ENCODE measurements at places on chromosomes 5 and 9.

DNA sequence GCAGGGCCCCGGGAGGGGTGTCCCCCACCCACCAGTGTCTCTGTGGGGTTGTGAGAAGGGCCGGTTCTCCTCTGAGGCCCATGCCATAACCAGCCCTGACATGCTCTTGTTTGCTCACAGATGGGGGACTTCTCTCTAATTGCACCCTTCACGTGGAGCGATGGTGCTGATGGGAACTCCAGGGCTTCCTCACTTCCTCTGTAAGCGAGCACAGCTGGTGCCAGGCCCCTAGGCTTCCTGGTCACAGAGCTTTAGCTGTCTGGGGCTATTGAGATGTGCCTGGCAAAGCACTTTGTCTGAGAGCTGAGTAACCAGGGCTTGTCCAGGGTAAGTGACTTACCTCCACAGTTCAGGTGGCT is 36.4 kb downstream of the PHF2 start:
- DNase-seq = peak; percentile 50

DNA sequence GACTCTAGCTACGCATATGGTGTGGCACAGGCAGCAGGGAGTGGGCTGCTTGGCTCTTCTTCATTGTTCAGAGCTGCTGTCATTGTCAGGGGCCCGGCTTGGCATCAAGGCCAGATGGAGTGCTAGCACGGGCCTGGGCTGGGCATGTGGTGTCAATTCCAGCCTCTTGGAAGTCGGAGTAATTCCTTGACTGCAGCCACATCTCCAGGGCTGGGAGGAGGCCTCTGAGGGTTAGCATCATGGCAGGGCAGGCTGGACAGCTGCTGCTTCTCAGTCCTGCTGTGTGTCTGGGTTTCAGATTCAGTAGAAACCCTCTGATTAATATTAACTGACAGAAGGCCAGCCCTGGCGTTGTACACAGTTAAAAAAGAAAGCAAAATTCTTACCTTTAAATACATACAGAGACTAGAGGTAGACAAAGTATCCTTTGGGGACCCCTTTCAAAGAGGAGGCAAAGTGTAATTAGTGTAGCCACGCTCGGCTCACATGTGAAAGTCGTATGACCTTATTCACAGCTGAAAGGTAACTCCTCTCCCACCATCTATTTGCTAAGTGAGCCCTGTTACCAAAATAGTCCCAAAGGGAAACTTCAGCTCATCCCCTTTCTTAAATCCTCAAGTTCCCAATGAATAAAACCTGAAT is 126.4 kb downstream of the DOCK2 start:
- DNase-seq = no peak

DNA sequence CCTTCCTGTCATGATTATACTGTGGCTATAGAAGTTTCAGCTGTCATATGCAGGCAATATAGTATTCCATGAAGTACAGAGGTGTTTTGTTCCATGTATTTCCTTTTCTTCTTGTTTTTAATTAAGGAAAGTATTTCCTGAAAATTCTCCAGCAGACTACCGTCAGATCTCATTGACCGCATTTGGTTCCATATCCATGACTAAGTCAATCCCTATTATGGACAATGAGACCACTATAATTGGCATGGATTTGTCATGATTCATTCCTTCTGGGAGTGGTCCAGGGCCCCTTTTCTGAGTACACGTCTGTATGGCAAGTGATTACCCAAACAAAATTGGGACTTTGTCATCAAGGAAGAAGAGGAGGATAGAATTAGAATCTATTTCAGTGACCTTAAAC is 283.2 kb upstream of the CLINT1 start:
- DNase-seq = no peak

- DNase-seq = no peak
Measured at GRCh38 chr5:116518423-116518822, 56.2 kb downstream of the SEMA6A start.

DNA sequence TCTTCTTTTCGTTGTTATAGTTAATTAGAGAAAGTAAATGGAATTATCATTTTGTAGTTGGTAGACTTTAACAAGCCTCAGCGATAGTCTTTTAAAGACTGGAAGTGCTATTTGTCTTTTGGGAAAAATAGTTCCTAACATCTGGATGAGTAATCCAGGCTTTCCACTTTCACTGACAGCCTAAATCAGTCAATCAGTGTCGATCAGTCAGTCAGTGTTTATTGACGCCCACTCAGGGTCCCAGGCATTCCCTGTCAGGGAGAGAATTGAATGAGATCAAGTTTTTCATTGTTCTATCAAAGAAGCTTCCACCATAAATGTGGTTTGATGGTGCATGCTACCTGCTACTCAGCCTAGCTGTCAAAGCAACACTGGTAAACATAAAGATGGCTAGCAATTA is 2.6 kb downstream of the ABL1 start:
- DNase-seq = no peak

DNA sequence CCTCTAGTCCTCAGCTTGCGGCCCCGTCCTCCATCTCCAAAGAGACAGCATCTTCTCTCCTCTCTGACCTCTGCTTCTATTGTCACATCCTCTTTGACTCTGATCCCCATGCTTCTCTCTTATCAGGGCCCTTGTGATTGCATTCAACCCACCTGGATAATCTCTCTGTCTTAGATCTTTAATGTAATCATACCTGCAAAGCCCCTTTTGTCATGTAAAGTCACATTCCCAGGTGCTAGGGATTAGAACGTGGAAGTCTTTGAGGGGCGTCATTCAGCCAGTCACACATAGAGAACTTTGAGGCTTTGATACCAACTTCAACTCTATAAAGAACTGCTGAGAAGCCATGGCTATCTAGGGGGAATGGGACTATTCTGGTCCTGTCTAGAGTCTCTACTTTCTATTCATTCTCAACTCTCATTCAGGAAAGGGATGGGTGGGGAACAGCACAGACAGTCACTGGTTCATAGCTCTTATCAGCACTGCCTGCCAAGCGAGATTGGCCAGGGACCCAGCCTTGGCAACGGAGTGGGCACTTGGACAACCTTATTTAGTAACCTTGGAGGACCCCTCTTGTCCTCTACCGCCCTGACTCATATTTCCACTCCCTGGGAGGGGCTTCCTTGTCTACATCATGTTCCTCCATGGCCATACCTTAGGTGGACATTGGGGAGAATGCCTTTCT is 29.0 kb downstream of the TAS2R1 start:
- DNase-seq = no peak

DNA sequence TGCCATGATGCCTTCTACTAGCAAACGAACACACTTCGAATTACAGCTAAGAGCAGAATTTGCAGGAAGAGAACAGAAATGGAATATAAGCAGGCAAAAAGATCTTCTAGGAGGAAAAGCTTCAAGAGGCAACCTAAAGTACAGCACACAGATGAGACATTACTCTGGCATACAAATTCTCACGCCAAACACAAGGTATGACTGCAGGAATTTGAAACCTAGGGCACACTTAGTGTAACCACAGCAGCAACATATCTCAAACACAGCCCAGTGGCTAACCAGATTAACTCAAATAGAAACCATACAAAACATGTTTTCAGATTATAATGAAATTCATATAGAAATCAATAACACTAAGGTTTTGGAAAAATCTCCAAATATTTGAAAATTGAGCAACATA is 481.0 kb upstream of the RGMB start:
- DNase-seq = no peak

DNA sequence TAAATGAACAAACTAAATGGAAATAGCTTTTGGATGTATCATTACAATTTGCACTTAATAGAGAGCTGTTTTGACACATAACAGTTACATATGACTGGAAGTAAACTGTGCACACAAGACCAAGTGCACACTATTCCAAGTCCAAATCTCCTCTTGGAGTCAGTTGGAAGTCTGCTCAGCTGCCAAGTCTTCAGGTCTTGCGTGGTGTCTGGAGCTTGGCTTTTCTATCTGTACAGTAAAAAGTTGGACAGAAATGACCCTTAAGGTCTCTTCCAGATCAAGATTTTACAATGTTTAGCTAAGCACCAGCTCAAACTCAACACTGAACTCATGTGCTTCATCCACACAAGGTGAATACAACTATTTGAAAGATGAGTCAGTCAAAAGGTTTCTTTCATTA is 456.9 kb downstream of the RASEF start:
- DNase-seq = no peak

- DNase-seq = no peak
Measured at GRCh38 chr5:170848033-170848432, 13.8 kb upstream of the RANBP17 start.

- no peak for DNase-seq
Measured at GRCh38 chr5:77171141-77171910, 39.2 kb upstream of the PDE8B start.

DNA sequence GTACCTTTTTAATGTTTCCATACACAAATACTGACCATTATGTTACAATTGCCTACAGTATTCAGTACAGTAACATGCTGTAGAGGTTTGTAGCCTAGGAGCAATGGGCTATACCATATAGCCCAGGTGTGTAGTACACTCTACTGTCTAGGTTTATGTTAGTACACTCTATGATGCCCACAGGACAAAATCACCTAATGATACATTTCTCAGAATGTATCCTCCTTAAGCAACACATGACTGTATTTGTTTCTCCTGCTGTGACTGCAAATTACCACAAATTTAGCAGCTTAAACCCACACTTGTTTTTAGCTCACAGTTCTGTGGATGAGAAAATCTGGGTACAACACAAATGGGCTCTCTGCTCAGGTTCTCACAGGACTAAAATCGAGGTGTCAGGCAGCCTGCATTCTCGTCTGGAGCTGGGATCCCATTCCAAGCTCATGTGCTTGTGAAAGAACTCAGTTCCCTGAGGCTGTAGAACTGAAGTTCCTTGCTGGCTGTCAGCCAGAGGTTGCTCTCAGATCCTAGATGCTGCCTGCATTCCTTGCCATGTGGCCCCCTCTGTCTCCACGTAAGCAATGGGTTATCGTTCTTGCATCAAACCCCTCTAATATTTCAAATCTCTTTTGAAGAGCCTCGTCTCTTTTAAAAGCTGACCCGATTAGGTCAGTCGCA is 38.6 kb upstream of the PIK3R1 start:
- no peak for DNase-seq

DNA sequence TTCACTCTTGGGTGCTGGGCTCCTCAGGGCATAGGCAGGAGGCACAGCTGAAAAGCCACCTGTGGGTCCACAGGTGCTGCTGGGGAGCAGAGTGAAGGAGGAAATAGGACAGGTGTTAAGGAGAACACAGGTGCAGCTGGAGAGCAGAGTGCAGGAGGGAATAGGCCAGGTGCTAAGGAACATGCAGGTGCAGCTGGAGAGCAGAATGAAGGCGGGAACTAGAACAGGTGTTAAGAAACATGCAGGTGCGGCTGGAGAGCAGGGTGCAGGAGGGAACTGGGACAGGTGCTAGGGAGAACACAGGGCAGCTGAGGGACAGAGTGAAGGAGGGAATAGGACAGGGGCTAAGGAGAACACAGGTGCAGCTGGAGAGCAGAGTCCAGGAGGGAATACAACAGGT is 43.8 kb upstream of the PLEKHG4B start:
- DNase-seq = no peak

DNA sequence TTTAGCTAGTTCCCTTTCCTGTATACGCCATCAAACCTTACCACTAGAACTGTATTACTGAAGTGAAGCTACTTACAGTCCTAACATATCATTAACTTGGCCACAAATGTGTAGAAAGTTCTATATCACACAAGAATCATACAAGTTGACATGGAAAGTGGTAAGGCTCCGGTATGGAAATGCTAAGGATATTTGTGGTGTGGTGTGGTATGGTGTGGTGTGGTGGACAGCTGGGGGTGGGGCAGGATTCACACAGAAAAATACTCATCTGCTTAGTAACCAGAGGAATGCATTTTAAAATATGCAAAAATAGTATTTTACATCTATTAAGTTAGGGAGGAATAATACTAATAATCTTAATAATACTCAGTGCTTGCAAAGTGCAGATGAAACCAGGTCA is 69.4 kb downstream of the TRPC7 start:
- no peak for DNase-seq

- no peak for DNase-seq
Measured at GRCh38 chr9:79201636-79202035, 370.1 kb upstream of the TLE4 start.

DNA sequence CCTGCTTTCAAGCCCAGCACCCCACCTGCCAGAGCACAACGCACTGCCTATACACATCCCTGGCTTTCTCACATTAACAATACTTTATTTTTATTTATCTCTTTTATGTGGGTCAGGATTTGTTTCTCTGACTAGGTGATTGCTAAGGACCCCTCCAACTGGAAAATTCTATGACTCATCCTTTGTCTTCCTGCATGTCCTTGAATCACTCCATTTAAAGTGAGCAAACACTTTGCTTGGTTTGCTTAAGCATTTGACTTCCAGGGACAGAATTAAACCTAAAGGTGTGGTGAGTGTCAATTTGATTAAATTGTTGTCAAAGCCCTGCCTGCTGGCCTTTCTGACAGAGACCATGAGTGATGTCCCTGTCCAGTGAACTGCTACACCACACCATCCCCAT is 536.5 kb upstream of the BRINP1 start:
- no peak for DNase-seq
